ENCODE measurements at places on chromosomes 3 and 15.

- no peak for DNase-seq
Observed at GRCh38 chr3:11185564-11186317, 31.4 kb downstream of the HRH1 start.

- DNase-seq = no peak
Observed at GRCh38 chr3:65927576-65927975, 111.1 kb downstream of the MAGI1 start.

GRCh38 chr15:59296181-59296617 is 76.5 kb downstream of the MYO1E start:
- DNase-seq = no peak

DNA sequence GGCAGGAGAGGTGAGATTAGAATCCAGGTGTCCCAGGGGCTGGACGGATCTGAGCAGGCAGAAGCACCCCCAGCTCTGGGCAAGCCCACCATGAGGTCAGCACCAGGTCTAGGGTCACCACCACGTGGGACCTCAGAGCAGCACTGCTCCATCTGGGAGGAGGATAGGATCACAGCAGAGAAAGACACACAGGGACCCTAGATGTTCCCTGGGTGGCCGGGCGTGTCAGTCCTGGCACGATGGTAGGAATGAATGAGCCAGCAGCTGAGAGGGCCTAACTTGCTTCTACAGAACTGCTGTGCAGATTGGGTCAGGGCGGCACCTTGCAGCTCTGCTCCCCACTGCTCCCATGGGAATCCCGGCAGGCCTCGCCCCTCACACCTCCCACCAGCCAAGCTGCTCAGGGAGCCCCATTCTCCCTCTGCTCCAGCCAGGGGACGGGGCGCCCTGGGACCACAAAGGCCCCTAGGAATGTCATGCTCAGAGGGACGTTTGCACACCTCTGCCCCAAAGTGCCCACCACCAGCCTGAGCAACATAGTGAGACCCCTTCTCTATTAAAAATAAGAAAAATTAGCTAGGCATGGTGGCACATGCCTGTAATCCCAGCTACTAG is 66.3 kb downstream of the ZNF445 start:
- DNase-seq = no peak

- DNase-seq = no peak
Observed at GRCh38 chr15:55715355-55716076, 27.4 kb downstream of the PRTG start.

GRCh38 chr3:134086616-134087015 is 56.9 kb upstream of the SLCO2A1 start:
- no peak for DNase-seq

DNA sequence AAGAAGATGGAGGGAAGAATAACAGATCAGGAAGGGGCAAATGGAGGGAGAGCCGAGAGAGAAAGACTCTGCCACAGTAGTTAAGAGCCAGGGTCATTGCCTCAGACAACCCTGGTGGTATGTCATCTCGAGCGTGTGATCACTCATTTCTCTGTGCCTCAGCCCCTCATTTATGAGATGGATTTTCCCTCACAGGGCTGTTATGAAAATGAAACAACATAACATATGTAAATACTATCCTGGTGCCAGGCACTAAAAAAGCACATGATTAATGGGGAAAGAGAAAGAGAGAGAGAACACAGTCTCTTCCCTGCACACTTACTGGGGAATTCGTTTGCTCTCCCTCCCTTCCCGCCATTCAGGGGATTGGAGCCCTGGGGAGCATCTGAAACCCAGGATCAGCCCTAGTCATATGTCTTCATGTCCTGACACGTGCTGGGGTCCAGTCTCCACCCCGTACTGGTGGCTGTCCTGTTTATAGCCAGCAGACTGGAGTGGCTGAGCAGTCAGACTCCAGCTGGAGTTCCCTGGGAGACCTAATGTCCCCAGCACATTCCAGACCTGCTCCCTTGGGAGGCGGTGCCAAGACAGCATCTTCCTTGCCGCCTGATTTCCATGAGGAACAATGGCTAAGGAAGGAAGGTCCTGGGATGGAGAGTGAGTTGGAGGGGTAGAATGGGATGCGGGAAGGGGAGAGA is 14.7 kb upstream of the AMOTL2 start:
- DNase-seq = no peak

- no peak for DNase-seq
Observed at GRCh38 chr3:127800508-127800907, 21.8 kb downstream of the MGLL start.

GRCh38 chr3:144893980-144894379 is 922.4 kb downstream of the DIPK2A start:
- no peak for DNase-seq

DNA sequence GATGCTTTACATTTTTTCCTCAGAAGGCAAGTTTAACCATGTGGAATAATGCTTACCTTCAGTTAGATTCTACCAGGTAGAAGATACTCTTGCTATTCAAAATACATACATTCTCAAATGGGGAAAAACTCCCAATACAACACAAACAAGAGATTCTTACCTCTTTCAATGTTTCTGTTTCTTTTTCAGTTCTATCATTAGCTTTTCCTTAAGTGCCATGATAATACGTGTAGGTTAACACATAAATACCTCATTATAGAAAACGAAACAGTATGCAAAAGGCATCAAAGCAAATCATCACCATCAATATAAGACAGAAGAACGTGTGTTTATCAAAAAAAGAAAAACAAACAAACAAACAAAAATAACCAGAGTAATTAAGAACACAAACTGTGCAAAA is 300.7 kb upstream of the ROBO1 start:
- no peak for DNase-seq

DNA sequence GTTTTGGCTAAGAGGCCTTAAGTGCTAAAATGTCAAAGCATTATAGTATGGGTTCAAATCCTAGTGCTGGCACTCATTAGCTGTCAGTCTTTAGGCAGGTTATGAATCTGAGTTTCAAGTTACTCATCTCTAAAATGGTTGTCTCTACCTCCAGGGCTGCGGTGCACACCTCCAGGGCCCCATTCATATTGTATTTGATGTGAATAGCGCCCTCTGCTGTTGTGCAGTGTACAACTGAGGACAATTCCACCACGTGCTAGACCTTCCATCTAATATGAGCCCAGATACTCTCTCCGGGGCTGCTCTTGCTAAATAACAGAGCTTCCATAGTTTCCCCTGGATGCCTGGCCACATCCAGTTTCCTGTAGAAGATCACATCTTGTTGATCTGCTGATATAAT is 54.3 kb downstream of the OXNAD1 start:
- DNase-seq = no peak

DNA sequence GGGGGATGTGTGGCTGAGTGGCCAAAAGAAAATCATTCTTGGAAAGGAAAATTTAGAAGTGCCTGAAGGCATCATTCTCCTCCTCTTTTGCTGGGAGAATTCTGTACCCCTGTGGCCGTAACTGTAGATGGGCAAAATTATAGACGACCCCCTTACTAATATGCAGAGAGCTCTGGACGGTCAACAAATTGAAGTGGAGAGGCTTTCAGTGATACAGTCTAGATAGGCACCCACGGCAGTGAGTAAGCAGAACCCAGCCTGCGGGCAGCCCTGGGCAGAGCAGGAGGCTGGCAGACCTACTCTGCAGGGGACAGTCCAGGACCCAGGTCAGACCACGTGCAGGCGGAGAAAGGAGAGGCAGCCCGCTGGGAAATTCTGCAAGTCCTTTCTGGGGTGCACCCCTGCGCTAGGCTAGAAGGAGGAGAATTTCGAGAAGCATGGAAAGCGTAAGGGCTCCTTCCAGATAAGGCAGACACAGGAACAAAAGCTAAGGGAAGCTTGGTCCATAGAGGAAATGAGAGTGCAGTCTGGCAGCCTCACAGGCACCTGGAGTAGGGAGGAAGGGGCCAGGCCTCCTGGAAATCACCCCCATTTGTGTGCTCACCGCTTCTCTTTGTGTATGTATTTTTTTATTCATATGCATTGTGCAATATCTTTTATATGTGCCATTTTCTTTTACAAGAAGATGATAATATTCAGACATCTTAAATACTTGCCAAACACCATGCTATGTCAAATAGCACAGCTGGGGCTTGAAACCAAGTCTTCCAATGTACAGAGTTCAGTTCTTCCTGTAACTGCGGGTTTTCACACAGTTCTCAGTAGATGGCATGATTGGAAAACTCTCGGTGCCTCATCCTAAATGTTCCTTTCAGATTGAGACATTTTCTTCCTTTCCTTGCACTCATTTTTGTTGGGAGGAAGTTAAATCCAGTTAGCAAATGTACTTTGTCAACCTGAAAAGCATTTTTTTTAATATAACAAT is 40.2 kb downstream of the LRRK1 start:
- no peak for DNase-seq

- peak; percentile 77 for DNase-seq
Observed at GRCh38 chr15:38563723-38564519, 693 bp downstream of the RASGRP1 start.

DNA sequence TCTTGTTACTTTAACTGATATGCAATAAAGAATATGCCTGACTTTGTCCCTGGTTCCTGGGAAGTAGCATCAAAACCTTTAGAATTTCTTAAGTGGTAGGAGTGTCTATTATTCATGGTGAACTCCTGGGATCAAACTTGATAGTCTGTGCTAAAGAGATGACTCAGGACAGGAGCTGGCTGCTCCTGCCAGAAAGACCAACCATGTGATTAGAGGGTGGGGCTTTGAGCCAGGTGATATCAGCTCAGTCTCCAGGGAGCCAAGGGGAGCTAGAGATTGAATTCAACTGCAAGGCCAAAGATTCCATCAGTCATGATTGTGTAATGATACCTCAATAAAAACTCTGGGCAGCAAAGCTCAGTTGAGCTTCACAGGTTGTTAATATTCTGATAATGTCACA is 20.6 kb upstream of the TMC3 start:
- DNase-seq = no peak

- DNase-seq = no peak
Observed at GRCh38 chr3:64505419-64505818, 182.4 kb downstream of the ADAMTS9 start.

- no peak for DNase-seq
Observed at GRCh38 chr15:74664028-74664616, 31.7 kb downstream of the EDC3 start.

- no peak for DNase-seq
Observed at GRCh38 chr15:45904019-45904418, 269.2 kb downstream of the SQOR start.

- no peak for DNase-seq
Observed at GRCh38 chr15:83612898-83613635, 40.9 kb upstream of the ADAMTSL3 start.

GRCh38 chr3:178778589-178778988 is 242.4 kb downstream of the KCNMB2 start:
- no peak for DNase-seq

DNA sequence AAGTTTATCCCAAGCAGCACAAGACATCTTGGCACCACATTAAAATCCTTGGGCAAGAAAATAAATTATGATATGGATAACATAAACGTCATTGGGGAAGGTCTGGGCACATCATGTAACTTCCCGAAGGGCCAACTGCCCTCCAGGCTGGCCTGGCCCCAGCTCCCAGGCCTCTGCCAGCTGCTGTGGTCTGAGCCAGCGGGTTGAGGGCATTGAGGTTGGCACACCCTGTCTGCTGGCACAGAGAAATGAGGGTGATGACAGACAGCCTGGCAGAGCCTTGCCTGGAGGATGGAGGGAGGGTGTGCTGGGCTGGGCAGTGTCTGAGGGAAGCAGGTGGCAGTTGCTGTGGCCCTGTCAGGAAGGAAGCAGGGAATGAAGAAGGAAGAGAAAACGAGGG is 3.3 kb upstream of the RBSN start:
- no peak for DNase-seq

DNA sequence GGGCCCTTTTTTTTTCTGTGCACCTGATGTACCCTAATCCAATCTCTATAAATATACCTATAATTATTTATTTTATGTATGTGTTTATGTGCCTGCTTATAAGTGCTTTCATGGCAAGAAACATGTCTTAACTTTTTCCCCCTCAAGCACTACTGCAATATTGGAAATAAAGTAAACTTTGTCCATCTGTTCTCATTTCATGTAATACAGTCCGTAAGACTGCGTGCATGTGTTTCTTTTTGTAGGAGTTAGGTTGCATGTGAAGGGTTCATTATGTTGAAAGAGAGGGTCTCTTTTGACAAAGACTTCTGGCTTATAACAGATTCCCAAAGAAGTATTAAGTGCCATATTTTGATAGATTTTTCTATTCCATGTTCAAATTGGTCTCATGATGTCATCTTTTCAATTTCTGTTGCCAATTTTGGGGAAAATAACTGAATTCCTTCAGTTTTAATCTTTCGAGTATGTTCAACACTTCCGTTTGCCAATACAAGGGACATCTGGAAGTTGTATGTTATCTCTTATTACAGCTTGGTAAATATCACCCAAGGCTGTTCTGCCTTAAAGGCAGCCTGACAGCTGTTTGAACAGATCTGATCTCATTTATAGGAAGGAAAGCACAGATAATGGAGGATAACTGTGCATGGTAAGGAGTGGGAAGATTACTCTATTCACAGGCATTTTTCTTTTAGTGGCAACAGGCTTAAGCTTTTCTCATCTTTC is 273.1 kb upstream of the SGO1 start:
- DNase-seq = no peak

DNA sequence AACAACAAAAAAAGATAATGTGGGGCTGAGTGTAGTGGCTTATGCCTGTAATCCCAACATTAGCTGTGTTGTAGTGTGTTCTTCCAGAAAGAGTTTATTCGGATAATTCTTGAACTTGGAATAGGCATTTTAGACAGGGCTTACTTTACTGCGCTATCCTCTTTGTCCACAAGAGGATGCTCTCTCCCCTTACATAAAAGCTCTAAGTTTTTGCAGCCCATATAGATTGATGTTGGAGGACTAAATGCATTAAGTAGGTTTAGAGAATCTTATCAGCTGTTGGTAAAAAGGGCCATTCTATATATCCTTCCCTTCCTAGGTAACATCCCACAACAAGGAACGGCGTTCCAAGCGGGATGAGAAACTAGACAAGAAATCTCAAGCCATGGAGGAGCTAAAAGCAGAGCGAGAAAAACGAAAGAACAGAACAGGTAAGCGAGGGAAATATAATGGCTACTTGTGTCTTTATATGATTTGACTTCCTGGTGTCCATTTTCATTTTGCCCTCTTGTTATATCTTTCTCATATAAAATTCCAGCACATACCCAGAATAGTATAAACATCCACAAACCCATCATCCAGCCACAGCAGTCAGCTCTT is 27.8 kb upstream of the ITPKA start:
- DNase-seq = no peak

DNA sequence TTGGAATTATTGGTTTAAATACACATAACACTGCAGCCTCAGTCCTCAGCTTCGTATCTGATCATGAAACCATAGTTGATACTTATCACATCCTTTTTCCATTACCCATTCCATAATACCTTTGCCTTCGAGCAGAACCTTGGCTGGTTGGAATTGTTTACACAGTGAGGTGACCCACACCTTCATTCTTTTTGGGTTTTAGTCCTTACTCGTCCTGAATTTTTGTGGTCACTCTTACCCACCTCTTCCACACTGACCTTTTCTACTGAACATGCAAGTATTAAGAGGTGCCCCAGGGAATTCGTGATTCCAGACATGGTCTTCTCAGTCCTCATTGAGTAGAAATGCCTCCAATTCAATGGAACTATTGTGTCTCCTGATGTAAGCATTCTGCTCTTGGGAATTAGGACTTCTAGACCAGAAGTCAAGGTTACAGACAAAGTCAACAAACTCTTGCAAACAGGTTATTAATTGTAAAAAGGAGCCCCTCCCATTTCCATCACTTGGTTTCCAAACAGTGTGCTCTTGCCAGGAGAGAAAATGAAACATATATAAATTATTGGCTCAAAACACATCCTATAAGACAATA is 37.7 kb downstream of the SCN11A start:
- no peak for DNase-seq

- no peak for DNase-seq
Observed at GRCh38 chr15:70762469-70763119, 764 bp downstream of the UACA start.

GRCh38 chr3:15428539-15428938 is 1.1 kb downstream of the EAF1 start:
- no peak for DNase-seq

GRCh38 chr3:121976727-121977126 is 45.3 kb downstream of the ILDR1 start:
- DNase-seq = no peak

Measured in T-helper 2 cell (primary cell).